Activated gamma-delta T cell treated with Interleukin-2 at 50 U/mL for 16 hours (primary cell): ENCODE measurements at places on chromosomes 1 and 21.

DNA sequence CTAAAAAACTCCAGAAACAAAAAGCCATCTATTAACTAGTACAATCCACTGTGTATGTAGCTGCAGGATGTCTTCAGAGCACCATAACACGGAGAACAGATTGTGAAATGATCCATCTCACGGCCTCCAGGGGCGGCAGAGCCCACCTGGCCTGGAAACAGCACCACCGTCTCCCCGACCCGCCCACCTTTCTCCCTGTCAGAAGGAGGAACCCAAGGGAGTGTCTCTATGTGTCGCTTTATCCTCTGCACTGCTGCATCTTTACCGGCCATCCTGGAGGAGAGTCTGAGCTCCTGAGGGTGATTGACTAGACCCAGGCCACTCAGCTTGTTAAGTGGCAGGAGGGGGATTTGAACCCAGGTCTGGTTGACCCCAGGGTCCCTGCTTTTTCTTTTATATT lies 405.0 kb downstream of the MATN1 start:
- DNase-seq = no peak

DNA sequence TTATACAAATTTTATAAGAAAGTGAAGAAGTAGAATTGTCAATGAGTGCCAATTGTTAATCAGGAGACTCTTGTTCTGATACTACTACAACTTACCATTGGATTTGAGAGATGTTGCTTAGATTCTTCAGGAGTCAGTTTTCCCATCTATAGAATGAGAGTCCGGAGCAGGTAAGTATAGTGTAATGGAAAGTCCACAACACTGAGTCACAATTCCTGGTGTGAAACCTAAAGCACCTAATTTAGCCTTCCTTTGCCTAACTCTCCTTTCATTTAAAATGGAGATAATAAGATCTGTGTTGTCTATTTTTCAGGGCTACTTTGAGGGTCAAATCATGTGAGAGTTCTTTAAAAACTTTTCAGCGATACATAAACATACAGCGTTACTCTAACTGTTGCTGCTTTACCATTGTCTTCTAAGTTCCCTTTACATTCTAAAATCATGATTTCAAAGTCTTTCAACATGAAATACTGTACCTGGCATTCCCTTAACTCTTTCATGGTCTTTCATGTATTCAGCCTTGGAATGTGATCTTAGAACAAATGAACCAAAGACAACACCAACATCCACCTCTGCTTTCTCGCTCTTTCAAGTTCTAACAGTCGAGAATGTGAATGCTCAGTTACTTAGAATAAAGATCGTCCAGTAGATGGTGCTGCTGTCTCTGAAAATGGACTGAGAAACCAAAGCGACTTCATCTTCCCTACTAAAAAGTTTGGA lies 90.9 kb downstream of the SLC30A10 start:
- no peak for DNase-seq

DNA sequence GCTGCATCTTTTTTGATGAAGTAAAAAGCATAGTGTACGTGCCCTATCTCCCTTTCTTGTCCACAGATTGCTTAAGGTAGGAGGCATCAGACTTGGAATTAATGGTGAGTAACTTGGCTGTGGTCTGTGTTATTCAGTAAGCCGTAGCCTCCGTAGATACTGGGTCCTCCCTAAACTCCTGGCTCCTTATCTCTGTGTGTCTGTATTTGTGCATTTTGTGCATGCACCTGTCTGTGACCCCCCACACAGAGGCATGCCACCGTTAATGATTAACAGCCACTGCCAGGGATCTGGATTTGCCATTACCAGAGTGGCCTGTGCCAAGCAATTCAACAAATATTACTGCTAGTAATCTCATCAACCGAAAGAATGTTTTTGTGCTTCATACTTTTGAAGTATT lies 31.9 kb downstream of the MAP3K21 start:
- no peak for DNase-seq

- no peak for DNase-seq
These were observed 61.7 kb downstream of the ERICH3 start for GRCh38 chr1:74611887-74612286.

DNA sequence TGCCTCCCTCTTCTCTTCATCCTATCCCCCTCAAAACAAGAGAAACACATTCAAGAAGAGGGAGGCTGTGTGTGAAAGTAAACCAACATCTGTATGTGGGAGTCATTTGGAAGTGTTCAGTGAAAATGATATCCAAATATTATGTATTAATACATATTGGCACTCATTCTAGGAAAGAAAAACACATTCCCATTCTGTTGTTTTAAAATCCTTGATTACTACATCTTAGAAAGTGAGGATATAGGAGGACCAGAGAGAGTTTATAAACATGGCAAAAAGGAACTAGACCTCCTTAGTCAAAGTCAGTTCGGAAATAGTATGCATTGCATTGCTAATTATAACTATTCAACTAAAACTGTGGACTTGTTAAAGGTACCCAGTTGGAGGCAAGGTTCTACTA lies 786.6 kb downstream of the ADGRL2 start:
- DNase-seq = no peak

GRCh38 chr1:177275736-177276135 lies 105.0 kb downstream of the BRINP2 start:
- no peak for DNase-seq

DNA sequence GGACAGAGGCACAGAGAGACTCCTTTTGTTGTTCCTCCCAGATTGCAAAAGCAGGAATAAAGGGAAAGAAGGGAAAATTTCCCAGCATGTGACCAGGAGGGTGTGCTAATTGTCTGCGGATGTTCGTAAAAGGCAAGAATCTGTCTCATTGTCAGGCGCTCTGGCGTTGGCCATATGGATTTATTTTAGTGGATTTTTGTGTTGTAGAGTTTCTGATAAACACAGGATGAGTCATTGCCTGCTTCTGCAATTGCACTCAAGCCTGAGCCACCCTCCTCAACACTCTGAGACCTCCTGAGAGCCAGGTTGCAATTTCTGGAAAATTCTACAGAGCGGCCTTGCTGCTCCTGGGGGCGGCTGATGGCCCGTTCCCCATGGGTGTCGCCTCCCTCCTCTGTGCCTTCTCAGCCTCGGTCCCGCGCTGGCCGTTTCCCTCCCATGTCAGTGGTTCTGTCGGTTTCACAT lies 227.7 kb downstream of the KAZN start:
- no peak for DNase-seq

DNA sequence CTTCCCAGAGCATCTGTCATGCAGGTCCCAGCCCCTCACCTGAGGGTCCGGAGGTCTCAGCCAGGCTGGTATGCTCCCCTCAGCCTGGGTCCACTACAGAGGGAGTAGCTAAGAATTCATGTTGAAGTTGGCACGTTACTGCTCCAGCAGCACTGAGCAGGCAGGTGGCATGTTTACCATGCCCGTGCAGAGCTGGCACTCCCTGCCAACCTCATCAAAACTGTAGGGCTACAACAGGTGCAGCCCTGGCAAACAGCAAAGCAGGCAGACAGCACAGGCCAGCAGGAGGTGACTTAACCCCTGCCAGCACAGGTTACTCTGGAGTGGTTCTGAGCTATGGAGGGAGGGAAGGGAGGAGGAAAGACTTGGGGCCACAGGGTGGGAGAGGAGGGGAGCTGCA lies 46.4 kb downstream of the NUAK2 start:
- peak; percentile 46 for DNase-seq

DNA sequence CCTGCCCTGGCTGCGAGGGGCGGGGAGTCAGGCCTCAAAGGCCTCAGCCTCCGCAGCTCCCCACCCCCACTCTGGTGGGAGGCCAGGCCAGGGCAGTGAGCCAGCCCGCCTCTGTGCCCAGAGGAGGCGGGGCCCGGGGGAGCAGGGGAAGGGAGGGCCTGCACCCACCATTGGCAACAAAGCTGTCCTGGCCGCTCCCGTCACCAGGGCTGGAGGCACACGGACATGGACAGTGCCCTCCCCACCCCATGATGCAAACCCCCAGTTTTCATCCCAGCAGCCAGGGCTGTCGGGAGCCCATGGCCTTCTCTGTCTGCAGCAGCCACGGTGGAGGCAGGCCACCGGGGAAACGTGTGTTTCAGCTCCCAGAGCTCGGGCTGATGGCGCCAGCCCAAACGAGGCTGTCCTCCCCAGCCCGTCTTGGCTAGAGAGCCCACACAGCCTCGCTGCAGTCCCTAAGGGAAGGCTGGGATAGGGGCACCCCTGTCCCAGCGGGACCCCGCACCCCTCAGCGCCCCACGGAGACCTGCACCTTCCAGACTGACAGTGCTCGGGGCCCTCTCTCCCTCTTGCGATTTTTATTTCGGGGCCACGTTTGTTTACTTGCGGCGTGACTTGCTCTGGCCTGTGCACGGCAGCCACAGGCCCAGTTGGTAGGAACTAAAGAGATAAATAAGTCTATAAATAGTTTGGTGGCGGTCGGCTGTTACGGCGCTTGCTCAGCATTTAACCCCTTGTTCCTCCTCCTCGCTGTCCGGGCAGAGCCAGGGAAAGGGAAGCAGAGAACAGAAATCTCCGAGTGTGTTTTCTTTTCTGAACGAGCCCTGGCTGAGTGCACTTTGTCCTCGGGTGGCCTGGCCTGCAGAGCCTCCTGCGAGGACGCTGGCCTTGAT lies 101.8 kb downstream of the PRDM16 start:
- DNase-seq = no peak

- no peak for DNase-seq
These were observed 205.7 kb upstream of the RRP15 start for GRCh38 chr1:218079347-218079746.

GRCh38 chr1:86938450-86938849 lies 24.0 kb downstream of the HS2ST1 start:
- DNase-seq = no peak
